ENCODE measurements at places on chromosomes 7 and 10.

- DNase-seq: no peak
These were observed 178.0 kb downstream of the JCAD start for GRCh38 chr10:29881336-29881771.

GRCh38 chr10:89151857-89152256 lies 55.3 kb downstream of the CH25H start:
- DNase-seq: no peak

DNA sequence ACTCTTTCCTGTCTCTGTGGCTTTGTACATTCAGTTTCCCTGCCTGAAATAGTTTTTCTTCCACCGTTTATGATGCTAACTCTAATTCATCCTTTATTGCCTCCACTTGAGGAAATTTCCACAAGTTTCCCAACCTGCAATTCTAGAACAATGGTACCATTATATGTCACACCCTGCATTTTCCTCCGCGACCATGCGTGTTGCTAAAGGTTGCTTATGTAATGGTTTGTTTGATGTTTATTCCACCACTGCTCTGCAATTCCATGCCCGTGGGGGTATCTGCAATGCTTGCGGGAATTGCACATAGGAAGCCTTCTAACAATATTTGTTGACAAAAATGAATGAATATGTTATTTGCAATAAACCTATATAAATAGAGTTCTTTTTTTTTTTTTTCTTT lies 69.5 kb upstream of the ST8SIA6 start:
- no peak for DNase-seq

DNA sequence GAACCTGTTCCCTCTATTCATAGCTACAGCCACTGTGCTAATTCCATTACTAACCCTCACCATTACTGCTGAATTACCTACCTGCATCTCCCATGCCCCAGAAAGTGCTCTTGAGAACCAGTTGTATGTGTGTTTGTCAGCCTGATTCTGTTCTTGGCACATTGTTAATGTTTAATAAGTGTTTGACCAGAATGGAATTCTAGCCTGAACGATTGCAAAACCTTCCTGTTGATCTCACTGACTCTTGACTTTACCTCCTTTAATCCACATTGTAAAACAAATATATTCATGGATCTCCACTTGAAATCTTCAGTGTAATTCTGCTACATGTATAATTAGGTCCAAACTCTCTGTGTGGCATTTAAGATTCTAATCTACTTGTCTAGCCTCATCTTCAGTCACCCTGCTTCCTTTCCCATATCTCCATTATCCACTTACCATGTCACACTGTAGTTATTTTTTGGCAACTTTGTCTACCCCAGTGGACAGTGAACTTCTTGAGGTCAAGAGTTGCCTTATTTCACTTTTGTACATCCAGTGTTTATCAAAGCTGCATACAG lies 4.9 kb downstream of the ZNF277 start:
- no peak for DNase-seq

GRCh38 chr10:117184296-117184695 lies 13.0 kb upstream of the KCNK18 start:
- no peak for DNase-seq

GRCh38 chr10:30789806-30790205 lies 160.3 kb upstream of the LYZL2 start:
- no peak for DNase-seq

DNA sequence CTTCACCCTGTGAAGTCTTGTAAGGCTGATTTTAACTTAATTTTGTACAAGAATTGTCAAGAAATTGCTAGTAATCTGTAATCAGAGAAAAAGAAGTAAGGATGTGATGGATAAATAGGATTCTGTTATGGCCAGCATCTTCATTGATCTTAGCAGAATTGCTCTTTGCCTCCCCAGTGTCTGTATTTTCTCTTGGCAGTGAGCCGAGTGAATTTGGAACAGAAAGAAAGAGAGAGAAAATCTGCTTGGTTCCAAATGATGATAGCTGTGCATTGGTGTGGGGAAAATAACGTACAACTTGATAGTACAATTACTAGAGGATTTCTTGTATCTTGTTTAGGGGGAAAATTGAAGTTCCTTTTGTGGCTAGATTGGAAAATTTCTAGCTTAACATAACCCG lies 34.6 kb downstream of the VTI1A start:
- DNase-seq: no peak

DNA sequence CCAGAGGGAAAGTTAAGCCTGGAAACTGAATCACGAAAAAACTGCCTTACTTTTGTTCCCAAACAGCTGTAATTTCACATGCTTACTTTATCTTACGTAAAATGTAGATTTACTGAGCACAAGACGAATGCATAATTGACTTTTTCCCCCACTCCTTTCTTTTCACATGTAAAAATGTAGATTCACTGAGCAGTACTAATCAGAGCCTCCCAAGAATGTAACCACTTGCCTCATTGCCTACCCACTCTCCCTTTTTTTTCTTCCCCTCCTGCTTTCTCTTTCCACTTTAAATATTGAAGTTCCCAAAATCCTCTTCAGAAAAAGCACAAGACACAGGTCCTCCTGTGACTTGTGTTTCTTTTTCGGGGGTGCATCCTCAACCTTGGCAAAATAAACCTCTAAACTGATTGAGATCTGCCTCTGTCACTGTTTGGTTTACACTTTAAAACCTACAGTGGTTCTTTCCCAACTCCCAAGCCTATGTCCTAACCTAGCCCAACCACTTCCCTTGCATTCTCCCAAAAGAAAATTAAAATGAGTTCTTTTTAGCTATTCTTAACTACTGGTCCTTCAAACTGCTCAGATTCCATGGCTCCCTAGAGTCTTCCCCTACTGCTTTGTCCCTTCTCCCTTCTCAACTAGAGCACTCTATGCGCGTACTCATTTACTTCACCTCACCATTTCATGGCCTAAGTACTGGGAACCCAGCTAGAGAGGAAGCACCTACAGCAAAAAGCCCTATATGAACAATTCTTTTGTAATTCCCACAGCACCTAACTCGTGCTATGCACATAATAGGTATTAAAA lies 236.6 kb upstream of the MKLN1 start:
- DNase-seq: no peak

- DNase-seq: no peak
These were observed 196.9 kb upstream of the RHOBTB1 start for GRCh38 chr10:61140765-61141392.

- DNase-seq: no peak
These were observed 340.1 kb downstream of the NXPH1 start for GRCh38 chr7:8773518-8773917.

DNA sequence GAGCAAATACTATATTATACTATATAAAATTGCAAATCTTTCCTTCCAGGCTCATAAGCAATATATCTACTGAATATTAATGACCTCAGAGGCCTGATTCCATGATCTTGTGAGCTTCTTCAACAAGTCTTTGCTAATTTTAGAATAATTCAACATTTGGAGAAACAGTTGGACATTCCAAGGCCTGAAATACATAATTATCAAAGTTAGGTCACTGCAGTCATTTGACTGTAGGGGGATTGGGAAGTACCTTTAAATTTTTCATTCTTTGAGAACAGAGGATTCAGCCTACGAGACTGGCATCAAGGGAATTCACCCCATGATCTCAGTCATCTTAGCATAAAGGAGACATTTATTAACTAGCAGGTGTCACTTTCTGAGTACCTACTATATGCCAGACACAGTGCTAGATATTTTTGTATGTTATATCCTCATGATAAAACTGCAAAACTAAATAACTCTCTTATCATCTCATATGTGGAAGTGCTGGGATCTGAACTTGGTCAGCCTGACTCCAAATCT lies 85.4 kb downstream of the DOCK4 start:
- DNase-seq: no peak

GRCh38 chr7:40965774-40966173 lies 737.1 kb downstream of the INHBA start:
- DNase-seq: no peak

DNA sequence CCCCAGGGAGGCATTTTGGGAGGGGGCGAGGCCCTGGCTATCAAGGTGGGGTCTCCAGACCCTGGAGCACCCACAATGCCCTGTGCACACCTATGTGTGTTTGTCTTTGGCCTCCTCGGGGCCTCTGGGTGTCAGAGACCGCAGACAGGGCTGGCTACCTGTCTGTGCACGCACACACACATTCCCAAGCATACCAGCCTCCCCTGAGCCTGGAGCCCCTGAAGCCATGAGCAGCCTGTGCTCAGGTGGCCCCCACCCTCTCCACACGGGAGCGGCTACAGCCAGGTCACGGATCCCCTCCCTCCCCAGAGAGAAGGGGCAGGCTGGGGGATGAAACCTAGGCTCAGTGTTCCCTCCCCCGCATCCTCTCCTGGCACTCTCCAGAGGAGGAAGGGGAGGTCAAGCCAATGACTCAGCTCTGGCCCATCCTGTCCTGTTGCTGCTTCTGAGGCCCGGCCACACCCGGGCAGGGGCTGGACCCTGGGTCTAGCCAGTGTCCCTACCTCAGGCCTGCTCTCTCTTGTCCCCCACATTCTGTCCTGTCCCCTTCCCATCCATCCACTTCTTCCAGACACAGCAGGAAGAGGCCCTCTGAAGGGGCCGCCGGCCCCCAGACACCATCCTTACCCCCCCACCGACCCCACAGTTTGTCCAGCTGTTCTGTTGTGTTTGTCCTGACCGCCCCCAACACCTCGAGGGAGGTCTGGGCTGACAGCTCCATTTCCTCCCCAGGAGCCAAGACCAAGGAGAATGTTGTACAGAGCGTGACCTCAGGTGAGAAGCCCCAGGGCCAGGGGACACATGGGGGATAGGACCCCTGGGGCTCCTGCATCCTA lies 720 bp downstream of the SNCG start:
- DNase-seq: no peak

DNA sequence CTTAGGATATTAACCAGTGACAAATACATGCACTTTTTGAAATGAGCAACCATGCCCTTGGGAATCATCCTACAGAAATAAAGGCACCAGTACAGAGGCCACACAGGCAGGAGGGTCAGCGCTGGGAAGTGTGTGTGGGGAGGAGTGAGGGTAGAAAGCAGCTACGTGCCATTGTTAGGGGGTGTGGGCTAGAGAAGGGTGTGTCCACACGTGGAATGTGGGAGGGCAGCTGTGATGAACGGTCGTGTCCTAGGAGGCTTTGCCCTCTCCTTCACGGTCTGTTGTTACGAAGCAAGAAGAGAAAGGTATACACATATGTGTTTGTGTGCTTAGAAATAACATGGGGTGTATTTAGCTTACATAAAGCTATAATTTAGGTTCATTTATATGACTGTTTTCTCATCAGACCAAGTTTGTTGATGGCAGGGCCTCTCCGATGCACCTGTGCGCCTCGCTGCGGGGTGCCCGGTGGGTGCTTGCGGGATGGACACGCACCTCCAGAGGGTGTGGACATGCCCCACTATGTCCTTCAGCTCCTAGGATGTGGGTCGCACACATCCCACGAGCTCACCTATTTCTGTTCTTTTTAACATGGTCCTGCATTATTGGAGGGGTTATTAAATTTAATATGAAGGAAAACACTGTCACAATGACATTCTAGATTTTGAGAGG lies 16.9 kb upstream of the GET4 start:
- DNase-seq: no peak

DNA sequence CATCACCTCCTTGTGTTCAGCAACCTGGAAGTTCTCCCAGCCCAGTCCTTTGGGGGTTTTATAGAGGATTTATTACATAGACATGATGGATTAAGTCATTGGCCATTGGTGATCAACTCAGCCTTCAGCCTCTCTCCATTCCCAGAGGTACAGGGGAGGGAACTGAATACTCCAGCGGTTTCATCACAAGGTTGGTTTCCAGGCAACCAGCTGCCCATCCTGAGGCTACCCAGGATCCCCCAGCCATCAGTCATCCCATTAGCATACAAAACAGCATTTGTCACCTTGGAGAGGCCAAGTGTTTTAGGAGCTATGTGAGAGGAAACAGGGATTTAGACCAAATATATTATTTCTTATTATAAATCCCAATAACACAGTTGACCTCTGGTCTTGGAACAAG lies 584.8 kb upstream of the NRP1 start:
- DNase-seq: no peak

GRCh38 chr7:26862834-26863233 lies 1.6 kb downstream of the SKAP2 start:
- no peak for DNase-seq

DNA sequence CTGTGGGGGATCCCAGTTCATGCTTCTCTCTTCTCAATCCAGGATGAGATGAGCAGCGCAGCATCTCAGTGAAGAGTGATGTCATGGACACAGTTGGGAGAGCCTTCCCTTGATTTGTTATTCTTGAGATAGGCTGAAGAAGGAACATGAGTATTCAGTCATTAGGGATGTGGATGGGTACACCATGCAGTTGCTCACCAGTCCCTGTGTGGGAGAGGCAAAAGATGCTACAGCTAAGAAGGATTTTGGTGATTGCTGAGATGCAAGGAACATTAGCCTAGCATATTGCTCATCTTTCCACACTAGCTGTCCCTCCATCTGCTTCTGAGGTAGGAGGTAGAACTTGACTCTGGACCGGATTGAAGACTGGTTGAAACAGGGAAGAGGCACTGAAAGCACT lies 179.6 kb downstream of the GALNT17 start:
- DNase-seq: no peak

- DNase-seq: no peak
These were observed 11.4 kb upstream of the FAS start for GRCh38 chr10:88979153-88979562.

GRCh38 chr7:150829426-150829825 lies 22.9 kb upstream of the AOC1 start:
- DNase-seq: no peak

- no peak for DNase-seq
These were observed 221.4 kb upstream of the SEMA3C start for GRCh38 chr7:81140252-81140651.

- DNase-seq: no peak
These were observed 51.8 kb upstream of the BET1 start for GRCh38 chr7:94055963-94056362.

- no peak for DNase-seq
These were observed 63.3 kb upstream of the PRSS1 start for GRCh38 chr7:142685877-142686508.

- no peak for DNase-seq
These were observed 28.4 kb upstream of the EIF5AL1 start for GRCh38 chr10:79483948-79484347.

DNA sequence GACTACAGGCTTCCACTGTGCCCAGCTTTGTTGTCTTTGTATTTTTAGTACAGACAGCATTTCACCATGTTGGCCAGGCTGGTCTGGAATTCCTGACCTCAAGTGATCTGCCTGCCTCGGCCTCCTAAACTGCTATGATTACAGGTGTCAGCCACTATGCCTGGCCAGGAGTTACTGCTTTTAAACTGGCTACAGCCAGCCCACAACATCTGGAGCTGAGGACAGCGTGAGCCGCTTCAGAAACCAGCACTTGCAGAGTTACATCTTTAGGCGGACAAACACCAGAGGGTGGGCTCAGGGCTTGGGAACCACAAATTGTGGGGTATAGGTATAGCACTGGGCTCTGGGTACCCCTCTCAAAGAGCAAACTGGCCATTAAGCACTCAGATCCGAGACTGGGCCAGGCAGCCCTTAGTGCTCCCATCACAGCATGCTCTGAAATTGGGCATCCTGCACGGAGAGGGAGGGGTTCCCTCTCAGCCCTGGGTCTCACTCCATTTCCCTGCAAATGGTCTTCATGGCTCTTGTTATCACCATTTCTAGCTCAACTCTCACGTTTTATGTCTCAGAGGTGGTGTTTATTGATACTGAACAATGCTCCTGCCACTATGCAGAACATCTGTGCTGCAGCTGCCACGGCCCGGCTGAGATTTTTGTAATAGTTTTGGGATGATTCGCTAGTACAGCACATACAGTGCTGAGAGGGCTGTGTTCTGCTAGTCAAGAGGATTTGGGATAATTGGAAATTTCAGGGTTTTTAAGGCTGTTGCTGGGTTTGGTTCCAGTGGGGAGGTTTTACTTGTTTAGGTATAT lies 146.4 kb upstream of the LYZL2 start:
- no peak for DNase-seq

GRCh38 chr10:8455181-8455580 lies 400.7 kb downstream of the GATA3 start:
- DNase-seq: no peak

GRCh38 chr10:112827951-112828350 lies 122.1 kb upstream of the TCF7L2 start:
- no peak for DNase-seq
